ENCODE measurements at places on chromosomes 6 and 20.

DNA sequence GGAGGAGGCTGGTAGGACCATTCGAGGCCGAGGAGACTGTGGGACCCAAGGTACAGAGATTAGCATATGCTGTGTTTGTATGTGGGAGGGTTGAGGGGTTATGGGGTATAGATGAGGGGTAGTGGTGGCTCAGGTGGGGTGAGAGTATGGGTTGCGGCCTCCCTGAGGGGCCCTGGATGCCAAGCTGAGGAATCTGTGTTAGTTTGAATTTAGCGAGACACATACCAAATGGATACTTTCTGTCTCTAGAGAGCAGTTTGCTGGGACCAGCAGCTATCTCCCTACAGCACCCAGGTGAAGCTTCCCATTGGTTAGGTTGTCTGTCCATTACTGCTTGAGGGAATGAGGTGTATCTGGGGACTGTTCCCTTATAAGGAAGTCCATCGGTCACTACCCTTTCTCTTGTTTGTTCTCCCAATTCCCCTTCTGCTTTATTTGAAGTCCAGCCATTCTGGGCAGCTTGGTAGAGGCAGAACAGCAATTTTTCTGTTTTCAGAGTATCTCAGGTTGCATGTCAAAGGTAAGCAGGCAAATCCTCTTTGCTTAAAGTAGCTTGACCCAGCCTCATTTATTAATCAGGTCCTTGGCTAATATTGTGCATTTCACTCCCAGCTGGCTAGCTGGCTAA, 15.2 kb downstream of the CHMP4B start:
- peaks cover 86% of the 10 kb centered on the region for H3K4me1 ChIP-seq
- H3K4me3 ChIP-seq: no peak overlapping the region
- no peaks in the 10 kb centered on the region for H3K27me3 ChIP-seq
- H3K36me3 ChIP-seq: peaks cover 30% of the 10 kb centered on the region
- DNase-seq: no peak

- no peak overlapping the region for H3K27ac ChIP-seq
- H3K4me1 ChIP-seq: no peaks in the 10 kb centered on the region
- H3K36me3 ChIP-seq: no peaks in the 10 kb centered on the region
- no peak overlapping the region for H3K4me3 ChIP-seq
- no peak for DNase-seq
Measured at GRCh38 chr6:146851837-146852236, 253.1 kb downstream of the ADGB start.

DNA sequence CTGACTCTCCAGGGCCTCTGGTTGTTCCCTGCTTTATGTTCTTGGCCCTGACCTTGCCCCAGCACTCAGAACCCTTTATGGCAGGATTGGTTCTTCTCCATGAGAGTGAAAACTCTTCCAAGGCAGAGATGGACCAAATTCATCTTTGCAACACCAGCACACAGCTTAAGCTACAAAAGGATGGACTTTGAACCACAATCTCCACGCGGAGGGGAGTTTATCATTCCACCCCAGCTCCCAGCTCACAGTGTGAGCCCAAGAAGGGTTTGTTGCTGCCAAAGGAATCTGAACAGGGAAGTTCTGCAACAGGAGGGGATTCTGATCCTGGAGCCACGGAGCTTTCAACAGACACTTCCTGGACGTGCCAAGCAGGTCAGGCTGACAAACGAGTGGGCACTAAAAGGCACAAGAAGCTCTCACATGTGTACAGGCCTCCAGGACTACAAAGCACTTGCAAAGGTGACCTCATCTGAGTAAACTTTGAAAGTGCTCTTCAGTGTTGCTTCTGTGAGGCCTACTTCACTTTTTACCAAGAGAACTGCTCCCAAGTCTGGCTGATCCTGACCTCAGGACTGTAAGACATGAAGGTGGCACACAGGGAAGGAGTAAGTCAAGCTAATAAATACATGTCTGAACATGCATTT, 8.9 kb downstream of the FITM2 start:
- no peak for DNase-seq
- H3K4me1 ChIP-seq: peaks cover 6% of the 10 kb centered on the region
- H3K36me3 ChIP-seq: peaks cover 11% of the 10 kb centered on the region

GRCh38 chr6:98808541-98809210, 25.7 kb upstream of the POU3F2 start:
- H3K27ac ChIP-seq: no peak overlapping the region
- no peaks in the 10 kb centered on the region for H3K36me3 ChIP-seq
- no peak for DNase-seq
- H3K4me1 ChIP-seq: no peaks in the 10 kb centered on the region

DNA sequence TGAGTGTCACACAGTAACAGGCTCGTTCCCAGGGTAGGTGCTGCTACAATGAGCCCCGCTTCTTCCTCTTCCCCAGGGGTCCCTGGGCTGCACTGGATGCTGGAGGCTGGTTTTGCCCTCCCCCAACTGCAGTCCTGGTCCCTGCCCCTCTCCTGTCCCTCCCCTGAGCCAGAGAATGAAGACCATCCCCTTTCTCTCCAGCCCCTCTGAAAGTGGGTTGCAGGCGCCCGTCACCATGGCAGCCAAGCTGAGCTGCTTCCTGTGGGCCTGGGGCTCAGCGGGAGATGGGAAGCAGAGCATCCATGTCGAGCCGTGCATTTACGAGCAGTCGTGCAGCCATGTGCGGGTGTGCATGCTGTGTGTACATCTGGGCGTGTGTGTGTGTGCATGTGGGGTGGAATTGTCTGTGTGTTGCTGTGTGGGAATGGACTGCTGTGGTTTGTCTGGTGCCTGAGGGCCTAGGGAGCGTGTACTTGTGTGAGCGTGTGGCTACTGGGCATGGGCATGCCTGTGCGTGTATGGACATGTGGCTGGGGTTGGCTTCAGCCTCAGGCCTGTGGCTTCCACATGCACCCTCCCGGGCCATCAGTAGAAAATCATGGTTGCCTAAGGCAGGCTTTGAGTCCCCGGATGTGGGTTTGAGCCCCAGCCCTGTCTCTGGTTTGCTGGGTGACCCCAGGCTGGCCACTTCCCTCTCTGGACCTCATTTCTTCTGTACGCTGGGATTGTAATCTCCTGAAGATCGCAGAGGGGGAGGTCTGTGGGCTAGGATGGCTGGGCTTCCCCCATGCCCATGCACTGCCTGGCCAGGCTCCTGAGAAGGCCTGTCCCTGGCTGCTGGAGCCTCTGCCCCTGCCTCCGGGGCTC, 48.8 kb downstream of the SRC start:
- H3K4me1 ChIP-seq: no peaks in the 10 kb centered on the region
- no peak for DNase-seq
- no peak overlapping the region for H3K27ac ChIP-seq
- no peaks in the 10 kb centered on the region for H3K36me3 ChIP-seq
- no peak overlapping the region for H3K4me3 ChIP-seq

DNA sequence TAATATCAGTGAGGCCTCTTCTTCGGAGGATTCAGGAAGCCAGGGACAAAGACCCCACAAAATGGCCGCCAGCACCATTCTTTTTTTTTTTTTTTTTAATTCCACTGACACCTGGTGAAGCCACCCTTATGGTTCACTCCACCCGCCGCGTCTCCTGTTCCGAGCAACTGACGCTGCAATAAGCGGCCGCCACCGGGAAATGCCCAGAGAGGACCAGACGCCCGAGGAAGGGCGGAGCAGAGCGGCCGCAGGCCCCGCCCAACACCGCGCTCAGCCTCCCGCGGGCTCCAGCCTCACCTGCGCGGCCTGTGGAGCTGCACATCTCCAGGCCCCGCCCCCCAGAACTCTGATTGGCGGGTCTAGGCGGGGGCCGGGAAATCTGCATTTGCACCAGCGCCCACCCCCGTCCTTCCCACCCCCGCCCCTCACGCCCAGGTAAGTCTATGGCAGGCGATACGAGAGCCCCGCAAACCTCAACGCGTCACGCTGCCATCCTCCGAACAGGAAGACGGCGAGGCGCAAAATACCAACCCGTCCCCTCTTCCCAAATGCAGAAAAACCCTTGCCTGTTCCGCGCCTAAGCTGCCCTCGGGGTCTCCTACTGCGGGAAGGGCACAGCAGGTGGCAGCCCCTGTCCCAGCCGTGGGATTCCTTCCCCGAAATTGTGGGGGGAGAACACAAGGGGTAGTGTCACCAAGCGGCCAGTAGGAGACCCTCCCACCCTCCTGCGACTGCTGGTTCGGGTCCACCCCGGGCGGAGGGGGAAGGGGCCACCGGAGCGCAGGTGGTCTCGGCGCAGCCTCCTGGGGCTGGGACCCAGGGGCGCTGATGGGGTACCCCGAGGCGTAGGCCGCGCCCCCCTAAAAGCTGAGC, 960 bp downstream of the ATP9A start:
- H3K27me3 ChIP-seq: peaks cover 20% of the 10 kb centered on the region
- H3K27ac ChIP-seq: no peak overlapping the region
- no peak for DNase-seq

GRCh38 chr6:166514196-166514595, 72.3 kb downstream of the RAMACL start:
- DNase-seq: no peak
- no peaks in the 10 kb centered on the region for H3K36me3 ChIP-seq
- no peak overlapping the region for H3K4me3 ChIP-seq
- no peaks in the 10 kb centered on the region for H3K27me3 ChIP-seq
- H3K4me1 ChIP-seq: peaks cover 11% of the 10 kb centered on the region

DNA sequence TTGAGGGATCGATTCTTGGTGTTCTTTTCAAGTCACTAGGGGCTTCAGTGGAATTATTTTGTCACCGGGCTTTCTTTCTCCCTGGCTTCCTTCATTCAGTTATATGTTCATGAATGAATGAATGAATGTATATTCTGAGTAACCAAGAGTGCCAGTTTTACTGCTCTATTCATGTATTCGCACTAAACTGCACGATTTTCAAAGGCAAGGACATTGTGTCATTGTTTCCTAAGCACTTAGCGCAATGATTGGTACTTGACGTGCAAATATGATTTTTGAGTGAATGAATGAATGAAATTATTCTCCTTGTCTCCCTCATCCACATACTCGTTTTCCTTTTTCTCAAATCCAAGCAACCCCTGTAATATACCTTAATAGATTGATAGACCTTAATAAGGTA, 822 bp downstream of the AFG1L start:
- H3K4me1 ChIP-seq: peaks cover 29% of the 10 kb centered on the region
- DNase-seq: no peak
- H3K27me3 ChIP-seq: no peaks in the 10 kb centered on the region
- H3K27ac ChIP-seq: peak overlapping the region; percentile 100

- peak overlapping the region; percentile 58 for H3K27ac ChIP-seq
- peak overlapping the region; percentile 37 for H3K4me3 ChIP-seq
- H3K27me3 ChIP-seq: no peaks in the 10 kb centered on the region
- peak; percentile 79 for DNase-seq
- no peaks in the 10 kb centered on the region for H3K36me3 ChIP-seq
- peaks cover 41% of the 10 kb centered on the region for H3K4me1 ChIP-seq
Measured at GRCh38 chr6:90478789-90479602, 107.9 kb downstream of the MAP3K7 start.

- no peak overlapping the region for H3K4me3 ChIP-seq
- no peaks in the 10 kb centered on the region for H3K27me3 ChIP-seq
Measured at GRCh38 chr6:87196275-87196842, 41.0 kb downstream of the ZNF292 start.

GRCh38 chr6:164130151-164130550, 715.6 kb downstream of the QKI start:
- no peak for DNase-seq
- H3K27ac ChIP-seq: no peak overlapping the region
- no peaks in the 10 kb centered on the region for H3K36me3 ChIP-seq
- H3K27me3 ChIP-seq: peaks cover 12% of the 10 kb centered on the region
- no peaks in the 10 kb centered on the region for H3K4me1 ChIP-seq

- no peaks in the 10 kb centered on the region for H3K4me1 ChIP-seq
- H3K27ac ChIP-seq: no peak overlapping the region
- no peaks in the 10 kb centered on the region for H3K36me3 ChIP-seq
- H3K27me3 ChIP-seq: no peaks in the 10 kb centered on the region
- H3K4me3 ChIP-seq: no peak overlapping the region
- no peak for DNase-seq
Measured at GRCh38 chr20:9078826-9079731, 10.2 kb downstream of the PLCB4 start.

DNA sequence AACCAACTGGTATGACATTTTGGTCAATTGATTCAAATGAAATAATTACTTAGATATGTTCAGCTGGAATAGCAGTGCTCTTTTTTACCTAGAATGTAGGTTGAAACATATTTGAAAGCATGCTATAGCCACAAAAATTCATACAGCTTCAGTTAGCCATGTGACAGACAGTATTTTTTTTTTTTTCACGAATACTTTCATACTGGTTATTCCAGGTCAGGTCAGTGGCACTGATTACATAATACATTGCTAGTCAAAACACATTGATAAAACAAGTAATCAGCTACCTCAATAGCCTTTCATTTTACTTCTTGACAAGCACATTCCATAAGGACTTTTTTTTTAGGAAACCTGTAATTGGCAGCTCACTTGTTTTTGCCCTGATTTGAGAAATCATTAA, 222.6 kb downstream of the EYA4 start:
- no peaks in the 10 kb centered on the region for H3K36me3 ChIP-seq
- H3K4me1 ChIP-seq: no peaks in the 10 kb centered on the region
- no peak overlapping the region for H3K4me3 ChIP-seq
- H3K27me3 ChIP-seq: peaks cover 2% of the 10 kb centered on the region
- DNase-seq: no peak
- H3K27ac ChIP-seq: no peak overlapping the region

DNA sequence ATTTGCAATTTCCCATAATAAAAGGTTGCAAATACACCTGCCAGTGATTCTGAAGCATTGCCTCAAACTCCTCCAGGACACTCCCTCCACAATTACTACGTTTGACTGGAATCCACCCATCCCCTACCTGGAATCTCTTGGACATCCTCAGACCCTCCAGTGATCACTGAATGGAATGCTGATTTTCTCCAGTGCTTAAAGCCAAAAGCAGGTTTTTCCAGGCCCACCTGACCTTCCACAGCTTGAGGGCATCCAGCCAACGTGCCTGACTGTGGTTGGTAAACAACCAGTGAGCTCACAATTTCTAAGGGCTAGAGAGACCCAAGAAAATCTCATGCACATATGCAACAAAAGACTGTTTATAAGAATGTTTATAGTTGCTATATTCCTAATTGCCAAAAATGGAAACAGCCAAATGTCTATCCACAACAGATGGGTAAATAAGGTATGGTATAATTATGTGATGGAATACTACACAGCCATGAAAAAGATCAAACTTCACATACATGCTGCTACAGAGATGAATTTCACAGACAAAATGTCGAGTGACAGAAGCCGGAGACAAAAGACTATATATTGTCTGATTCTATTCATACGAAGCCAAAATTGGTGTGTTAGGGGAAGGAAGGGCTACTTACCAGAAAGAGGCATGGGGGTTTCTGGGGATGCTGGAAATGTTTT, 147.1 kb upstream of the RREB1 start:
- H3K27ac ChIP-seq: no peak overlapping the region
- H3K36me3 ChIP-seq: peaks cover 3% of the 10 kb centered on the region
- H3K4me1 ChIP-seq: no peaks in the 10 kb centered on the region
- no peak overlapping the region for H3K4me3 ChIP-seq

All from naive thymus-derived CD8-positive, alpha-beta T cell (primary cell).